ENCODE measurements at places on chromosomes 2 and 18.

- DNase-seq, result no peak
Observed at GRCh38 chr2:236857246-236857645, 228.4 kb upstream of the COPS8 start.

DNA sequence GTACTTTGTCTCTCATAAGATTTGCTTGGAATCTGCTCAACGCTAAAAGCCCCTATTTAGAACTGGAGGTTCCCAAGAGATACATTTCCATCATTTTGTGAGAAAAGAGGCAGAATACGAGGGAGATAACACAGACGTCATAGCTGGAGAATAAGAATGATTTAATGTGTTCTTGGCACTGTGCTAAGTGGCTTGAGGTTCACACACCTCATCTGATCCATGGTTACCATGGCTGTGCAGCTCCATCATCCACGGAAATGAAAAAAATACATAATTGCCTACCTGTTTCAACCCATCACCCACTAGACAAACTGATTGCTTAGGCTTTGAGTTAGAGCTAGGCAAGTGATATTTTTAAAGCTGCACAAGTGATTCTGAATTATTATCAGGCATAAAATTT lies 227.6 kb downstream of the SLC8A1 start:
- no peak for DNase-seq

DNA sequence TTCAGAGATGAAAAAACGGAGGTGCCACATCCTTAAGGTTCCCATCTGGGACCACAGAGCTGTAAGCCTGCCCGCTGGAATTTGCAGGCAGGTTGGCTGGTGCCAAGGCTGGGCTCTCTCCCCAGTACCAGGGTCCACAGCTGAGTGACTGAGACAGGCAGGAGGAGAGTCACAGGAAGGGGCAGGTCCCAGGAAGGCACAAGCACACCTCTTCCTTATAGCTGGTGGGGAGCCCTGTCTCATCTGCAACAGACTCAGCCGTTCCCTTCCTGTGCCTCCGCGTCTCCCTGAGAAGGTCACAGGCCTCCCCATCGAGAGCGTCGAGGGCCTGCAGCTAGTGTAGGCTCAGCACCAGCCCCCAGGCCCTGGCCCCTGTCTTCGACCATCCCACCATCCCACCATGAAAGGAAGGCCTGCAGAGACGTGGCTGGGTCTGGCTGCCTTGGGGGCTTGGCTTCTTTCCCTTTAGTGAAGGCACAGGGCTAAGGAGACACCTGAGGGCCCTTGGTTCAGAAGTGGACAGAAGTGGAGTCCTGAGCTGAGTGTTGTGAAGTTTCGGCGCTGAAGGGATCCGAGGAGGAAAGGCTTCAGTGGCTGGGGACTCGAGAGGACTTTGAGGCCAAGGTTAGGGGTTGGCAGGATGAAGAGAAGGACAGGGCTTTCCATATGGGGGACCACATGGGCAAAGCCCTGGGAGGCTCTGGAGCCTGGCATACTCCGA lies 26.8 kb downstream of the GLI2 start:
- no peak for DNase-seq

- peak; percentile 35 for DNase-seq
Observed at GRCh38 chr18:51196118-51196810, 1.2 kb downstream of the MEX3C start.

DNA sequence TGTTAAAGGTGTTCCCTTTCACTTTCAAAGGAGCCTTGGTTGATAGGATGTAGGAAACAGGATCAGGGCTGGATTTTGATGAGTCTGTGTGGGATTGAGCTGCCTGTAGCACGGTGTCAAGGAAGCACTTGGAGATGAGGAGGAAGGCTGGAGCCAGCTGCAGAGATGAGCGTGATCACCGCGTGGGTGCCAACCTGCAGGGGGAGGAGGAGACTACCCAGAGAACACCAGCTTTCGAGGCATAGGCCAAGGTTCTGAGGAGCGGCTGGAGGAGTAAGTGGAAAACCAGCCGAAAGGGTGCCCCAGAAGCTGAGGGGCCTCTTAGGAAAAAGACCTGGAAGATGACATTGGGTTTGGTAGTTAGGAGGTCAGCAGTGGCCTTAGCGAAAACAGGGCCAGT lies 64.2 kb downstream of the TGOLN2 start:
- DNase-seq, result no peak

- DNase-seq, result no peak
Observed at GRCh38 chr2:31150120-31150670, 12.0 kb upstream of the GALNT14 start.

- DNase-seq, result no peak
Observed at GRCh38 chr2:69665152-69665551, 21.6 kb upstream of the AAK1 start.

DNA sequence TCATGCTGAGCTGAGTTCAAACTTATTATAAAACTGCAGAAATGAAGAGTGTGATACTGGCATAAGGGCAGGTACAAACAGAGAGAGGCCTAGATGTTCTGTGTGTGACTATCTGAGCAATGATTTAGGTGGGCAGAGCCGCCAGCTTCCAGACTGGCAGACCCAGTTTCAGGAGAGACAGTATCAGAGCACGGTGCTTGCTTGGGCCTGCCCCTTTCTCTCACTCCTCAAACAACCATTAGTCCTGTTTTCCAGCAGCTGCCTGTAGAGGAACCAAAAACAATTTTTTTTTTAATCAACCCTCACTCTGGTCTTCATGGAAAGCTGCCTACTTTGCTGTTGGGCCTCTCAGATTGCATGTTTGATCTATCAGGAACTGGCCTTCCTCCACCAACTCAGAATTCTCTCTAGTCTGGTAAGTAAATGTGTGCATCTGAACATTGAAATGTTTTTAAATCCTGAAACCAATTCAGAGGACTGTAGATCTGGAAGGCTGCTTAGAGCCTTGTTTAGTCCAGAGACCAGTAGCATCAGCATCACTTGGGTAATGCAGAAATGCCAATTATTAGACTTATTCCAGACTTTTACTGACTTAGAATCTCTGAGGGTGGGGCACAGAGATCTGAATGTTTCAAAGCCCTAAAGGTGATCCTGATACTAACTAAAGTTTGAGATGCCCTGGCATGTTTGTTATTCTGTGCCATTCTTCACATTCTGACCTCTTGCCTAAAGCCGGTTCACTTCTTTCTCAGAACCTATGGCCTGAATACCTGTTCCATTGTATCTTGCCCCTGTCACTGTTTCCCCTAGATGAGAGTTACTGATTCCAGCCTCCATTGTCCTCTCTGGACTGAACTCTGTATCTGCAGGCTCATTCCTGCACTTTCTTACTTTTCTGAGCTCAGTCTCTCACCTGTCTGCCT lies 24.8 kb upstream of the CRIM1 start:
- DNase-seq, result peak; percentile 32

GRCh38 chr2:62340994-62341484 lies 145.1 kb downstream of the B3GNT2 start:
- DNase-seq, result peak; percentile 32

GRCh38 chr18:46282177-46282570 lies 178.0 kb downstream of the HAUS1 start:
- no peak for DNase-seq

GRCh38 chr2:39118786-39119499 lies 1.9 kb downstream of the SOS1 start:
- DNase-seq, result no peak

DNA sequence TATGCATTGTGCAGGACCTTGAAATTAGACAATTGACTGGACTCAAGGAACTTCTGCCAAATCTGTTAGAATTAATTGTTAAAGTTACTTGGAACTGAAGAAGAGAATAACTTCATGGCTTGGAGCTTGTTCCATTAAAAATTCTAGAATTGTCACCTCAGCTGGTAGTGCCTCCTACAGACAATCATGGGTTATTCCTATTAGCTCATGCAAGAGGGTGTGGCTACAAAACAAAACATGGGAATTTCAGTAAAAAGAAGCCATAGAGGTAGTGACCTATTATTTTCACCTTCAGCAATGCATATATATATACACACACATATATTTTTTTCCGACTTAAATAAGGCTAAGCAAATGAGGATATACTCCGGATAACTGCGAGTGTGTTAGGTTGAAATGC lies 181.9 kb upstream of the DTNA start:
- DNase-seq, result no peak

- peak; percentile 78 for DNase-seq
Observed at GRCh38 chr2:112784199-112785189, at the start of gene IL1A. Gene IL1A, minus strand, starts transcription at chr2:112784493. Its CDS starts 723 bp downstream, at chr2:112783770.

GRCh38 chr2:4272261-4272858 lies 569.0 kb downstream of the DCDC2C start:
- no peak for DNase-seq

- no peak for DNase-seq
Observed at GRCh38 chr2:148674063-148675020, 29.8 kb downstream of the EPC2 start.

DNA sequence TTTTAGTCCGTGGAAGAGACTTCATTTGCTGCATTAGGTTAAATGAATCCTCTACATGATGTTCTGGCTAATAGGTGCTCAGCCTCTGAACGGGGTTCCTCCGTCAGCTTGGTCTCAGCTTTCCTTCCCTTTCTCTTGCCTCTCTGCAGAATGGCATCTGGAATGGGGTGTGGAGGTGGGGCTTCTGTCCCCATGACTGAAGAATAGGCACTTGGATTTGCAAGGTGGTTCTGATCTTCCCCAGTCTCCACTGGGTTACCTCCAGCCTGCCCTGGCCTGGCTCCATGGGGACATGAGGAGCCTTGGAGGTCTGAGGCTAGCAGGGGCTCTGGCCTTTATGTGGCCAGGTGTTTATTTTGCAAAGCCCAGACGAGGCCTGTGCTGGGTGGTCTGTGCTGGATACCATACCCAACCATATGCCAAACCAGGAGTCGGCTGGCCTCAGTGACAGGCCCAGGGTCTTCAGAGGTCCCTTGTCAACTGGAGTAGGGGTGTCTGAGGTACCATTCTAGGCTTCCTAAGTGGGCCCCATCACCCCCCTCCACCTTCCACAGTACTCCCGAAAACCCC lies 28.2 kb upstream of the LAPTM4A start:
- DNase-seq, result no peak

GRCh38 chr2:121969166-121969565 lies 213.7 kb downstream of the TSN start:
- DNase-seq, result no peak

GRCh38 chr2:135504811-135505210 lies 26.2 kb downstream of the ZRANB3 start:
- DNase-seq, result no peak

DNA sequence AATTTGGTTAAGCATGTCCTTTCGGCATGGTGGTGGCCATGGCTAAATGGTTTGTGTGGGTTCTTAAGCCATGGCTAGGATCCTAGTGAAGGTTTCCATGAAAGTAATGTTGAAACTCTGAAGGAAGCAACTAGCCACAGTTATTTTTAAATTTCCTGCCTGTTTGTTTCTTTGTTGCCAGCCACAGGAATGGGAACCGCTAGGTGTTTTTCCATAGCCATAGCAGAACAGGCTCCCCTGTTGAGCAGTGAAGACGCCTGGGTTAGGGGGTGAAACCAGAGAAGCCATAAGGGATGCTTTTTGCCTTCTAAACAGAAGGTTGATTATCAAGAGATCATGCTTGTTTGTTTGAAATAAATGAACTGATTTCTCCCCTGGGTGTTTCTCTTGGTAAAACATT lies 60.1 kb upstream of the CHMP1B start:
- DNase-seq, result no peak

DNA sequence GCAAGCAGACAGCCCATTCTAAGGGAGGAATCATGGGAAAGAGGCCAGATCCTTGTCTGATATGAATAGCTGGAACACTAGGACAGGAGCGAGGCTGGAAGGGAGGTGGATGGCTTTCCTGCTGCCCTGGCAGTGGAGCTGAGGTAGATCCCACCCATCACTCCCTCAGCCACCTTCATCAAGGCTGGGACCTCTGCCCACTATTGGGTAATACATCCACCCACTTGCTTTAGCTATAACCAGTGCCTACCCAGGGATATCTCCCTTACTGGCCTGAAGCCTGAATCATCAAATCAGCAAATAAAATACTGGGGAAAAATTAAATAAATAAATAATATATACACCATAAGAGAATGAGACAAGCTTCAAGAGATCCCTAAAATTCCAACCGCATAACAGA lies 183.2 kb upstream of the KYNU start:
- DNase-seq, result no peak

DNA sequence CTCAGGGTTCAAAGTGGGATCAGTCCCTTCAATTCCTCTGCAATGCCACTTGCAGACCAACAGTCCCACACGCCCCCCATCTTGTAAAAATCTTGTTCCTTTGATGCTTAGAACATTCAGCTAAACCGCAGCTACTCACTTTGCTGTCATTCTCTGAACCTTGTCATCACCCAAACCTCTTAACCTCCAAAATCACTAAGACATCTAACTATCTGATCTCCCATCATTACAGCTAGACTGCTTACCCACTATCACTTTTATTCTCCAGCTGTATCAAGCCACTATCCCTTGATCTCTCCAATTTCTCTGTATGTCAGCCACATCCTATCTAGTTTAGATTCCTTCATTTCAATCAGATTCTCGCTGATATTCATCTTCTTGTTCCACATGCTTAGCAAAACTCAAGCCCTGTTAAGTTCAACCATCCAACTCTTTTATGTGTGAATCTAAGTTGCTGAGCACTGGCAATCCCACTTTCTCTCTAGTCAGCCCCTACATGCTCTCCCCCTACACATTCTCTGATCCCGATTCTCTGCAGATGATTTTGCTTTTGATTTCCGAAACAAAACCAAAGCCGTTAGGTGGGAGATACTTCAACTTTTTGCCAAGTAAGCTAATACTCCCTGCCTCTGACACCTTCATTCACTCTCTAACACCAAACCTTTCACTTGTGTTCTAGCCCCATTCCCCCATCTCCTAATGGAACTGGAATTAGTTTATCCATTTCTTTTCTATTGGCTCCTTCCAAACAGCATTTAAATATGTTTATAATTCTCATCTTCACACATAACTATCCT lies 4.6 kb downstream of the GTF3C2 start:
- DNase-seq, result no peak

All from AG20443 (cell line).